GM12864 (cell line): ENCODE measurements at places on chromosomes 16 and 17.

GRCh38 chr17:81470270-81470943 is 42.2 kb downstream of the ACTG1 start:
- no peak for DNase-seq

GRCh38 chr16:259226-259625 is 16.5 kb downstream of the RGS11 start:
- DNase-seq: no peak

DNA sequence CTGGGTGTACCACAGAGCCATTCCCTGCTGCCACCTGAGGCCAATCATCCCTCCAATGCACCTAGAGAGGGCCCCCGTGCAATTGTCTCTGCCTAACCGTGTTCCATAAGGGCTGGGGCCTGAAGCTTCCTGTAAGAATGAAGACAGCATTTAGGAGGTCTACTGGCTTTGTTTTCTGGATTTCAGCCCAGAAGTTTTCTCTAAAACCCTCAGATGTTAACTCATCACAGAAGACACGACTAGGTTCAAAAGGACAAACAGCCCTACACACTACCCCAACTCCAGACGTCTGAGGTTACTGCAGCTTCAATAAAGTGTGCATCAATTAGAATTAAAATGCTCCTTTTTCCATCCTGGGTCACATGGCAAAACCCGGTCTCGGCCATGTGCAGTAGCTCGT is 10.8 kb upstream of the DRG2 start:
- DNase-seq: no peak

DNA sequence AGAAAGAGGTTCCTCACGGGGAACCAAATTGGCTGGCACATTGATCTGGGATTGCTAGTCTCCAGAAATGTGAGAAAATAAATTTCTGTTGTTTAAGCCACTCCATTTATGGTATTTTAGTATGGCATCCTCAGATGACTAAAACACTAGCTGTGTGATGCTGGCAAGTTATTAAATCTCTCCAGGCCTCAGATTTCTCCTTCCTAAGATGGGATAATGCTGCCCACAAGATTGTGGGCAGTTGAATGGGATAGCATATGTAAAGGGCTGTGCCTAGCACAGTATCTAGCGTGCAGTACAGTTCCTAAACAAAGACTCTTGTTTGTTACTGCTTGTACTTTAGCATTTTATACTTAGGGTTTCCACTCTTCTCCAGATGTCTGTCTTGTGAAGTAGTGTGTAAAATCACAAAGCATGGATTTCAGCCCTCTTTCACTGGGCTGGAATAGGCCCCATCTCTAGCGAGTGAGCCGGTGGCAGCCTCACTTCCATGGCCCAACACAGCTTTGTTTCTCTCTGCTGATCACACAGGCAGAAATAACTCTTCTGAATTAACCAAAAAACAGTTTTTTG is 38.2 kb upstream of the PHAF1 start:
- no peak for DNase-seq

- no peak for DNase-seq
Observed at GRCh38 chr17:17626151-17626805, 34.8 kb upstream of the PEMT start.

DNA sequence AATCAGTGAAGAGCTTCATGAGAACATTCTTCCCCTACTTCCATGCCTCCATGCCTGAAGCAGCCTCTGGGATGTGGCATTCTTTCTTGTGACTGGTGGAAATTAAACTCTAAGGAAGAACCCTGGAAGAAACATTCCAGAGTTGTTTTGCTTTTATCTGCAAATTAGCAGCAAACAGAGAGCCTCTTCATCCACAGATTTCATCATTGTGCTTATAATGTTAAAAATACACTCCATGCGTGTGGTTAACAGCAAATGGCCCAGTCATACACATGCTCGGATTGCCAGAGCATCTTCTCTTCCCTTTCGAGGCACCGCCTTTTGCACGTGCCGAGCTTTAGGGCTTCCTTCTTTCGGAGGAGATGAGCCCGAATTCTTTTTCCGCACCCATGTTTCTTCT is 411.3 kb downstream of the SNX29 start:
- no peak for DNase-seq

DNA sequence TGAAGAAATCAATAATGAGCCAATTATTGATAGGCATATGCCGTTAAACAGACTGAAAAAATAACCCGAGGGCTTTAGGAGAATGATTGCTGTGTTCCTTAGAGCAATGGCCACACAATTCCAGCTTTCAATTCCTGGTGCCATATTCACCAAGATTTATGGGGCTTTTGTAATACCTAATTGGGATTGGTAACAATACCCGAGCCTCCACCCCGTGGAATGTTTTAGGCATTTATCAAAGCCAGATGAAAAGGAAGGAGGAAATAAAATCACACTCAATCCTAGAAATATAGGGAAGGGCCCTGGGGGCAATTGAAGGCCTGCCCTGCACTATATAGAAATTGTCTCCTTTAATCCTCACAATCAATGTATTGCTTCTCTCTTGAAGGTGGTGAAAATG is 42.1 kb upstream of the MLYCD start:
- DNase-seq: no peak

GRCh38 chr17:81683208-81683583 is 401 bp downstream of the ARL16 start:
- DNase-seq: no peak
